ENCODE measurements at places on chromosomes 6 and 20. TPM values are rescaled to one million over a fixed set of nuclear protein-coding genes. Genes with fewer than 3 reads are reported as not detected.

Gene C6orf163
- 0.64 TPM for polyA plus RNA-seq

- no peak for DNase-seq
- H3K27ac ChIP-seq: no peak overlapping the region
- no peak overlapping the region for H3K4me3 ChIP-seq
- H3K27me3 ChIP-seq: no peaks in the 10 kb centered on the region
These were observed 542.3 kb upstream of the JARID2 start for GRCh38 chr6:14703586-14703985.

DNA sequence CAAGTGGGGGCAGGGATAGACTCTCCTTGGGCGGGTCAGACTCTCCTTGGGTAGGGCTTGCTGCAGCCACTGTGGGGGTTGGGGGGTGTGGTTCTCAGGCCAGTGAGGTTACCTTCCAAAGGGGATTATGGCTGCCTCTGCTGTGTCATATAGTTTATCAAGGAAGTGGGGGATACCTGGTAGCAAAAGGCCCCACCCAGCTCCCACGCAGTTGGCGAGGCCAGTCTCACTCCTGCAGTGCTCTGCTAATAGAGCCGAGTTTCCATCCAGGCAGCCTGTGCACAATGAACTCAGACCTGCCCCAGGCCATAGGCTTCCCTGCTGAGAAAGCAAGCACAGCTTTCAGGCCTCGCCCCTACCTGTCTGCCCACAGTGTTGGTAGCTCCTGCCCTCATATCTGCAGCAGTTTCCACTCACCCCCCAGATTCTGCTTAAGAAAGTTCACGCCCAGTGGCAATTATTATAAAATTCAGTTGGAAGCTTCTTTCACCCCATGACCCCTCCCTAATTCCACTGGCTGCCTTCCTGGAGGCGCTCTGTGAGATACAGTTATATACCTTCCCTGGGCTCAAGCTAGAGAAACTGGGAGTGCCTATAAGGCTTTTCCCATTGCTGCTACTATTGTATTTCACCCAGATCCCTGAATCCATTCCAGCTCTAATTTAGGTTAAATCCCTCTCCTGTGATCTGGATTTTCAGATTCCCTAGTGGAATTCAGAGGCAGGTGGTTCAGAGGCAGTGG is 56.1 kb downstream of the HDDC2 start:
- H3K4me3 ChIP-seq: no peak overlapping the region
- H3K27me3 ChIP-seq: no peaks in the 10 kb centered on the region
- no peak for DNase-seq
- no peak overlapping the region for H3K27ac ChIP-seq
- no peaks in the 10 kb centered on the region for H3K4me1 ChIP-seq

Gene LY6G5C
- 5.0 TPM for polyA plus RNA-seq

DNA sequence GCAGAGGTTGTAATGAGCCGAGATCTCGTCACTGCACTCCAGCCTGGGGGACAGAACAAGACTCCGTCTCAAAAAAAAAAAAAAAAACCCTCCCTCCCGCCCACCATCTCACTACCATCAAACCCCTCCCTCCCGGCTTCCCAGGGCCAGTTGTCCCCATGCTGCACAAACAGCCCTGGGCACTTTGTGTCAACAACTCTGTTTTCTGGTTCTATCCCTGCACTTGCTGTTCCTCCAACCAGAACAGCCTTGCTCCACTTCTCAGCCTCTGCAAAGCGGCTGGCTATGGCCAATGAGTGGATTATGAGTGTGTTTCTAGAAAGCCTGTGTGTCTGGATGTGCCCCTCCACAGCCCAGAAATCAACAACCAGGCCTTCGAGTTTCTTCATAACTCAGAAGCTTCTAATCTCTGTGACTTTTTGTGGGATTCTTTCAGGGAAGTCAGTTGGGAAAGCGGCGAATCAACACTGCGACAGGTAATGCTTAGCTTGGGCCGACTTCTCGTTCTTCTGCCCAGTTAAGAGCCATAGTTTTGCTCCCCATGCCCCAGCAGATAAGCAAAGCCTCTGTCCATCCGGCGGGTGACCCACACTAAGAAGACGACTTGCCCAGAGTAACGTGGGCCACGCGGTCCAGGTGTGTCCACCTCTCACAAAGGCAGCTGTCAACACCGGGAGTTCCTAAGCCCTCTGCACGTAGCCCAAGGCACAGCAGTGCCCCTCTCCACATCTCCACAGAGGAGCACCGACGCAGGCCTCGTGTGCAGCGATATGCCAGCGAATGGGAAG is 5.5 kb downstream of the ZBTB46 start:
- no peaks in the 10 kb centered on the region for H3K4me1 ChIP-seq
- peaks cover 17% of the 10 kb centered on the region for H3K27me3 ChIP-seq
- no peak overlapping the region for H3K4me3 ChIP-seq
- H3K27ac ChIP-seq: no peak overlapping the region
- H3K36me3 ChIP-seq: no peaks in the 10 kb centered on the region
- no peak for DNase-seq

DNA sequence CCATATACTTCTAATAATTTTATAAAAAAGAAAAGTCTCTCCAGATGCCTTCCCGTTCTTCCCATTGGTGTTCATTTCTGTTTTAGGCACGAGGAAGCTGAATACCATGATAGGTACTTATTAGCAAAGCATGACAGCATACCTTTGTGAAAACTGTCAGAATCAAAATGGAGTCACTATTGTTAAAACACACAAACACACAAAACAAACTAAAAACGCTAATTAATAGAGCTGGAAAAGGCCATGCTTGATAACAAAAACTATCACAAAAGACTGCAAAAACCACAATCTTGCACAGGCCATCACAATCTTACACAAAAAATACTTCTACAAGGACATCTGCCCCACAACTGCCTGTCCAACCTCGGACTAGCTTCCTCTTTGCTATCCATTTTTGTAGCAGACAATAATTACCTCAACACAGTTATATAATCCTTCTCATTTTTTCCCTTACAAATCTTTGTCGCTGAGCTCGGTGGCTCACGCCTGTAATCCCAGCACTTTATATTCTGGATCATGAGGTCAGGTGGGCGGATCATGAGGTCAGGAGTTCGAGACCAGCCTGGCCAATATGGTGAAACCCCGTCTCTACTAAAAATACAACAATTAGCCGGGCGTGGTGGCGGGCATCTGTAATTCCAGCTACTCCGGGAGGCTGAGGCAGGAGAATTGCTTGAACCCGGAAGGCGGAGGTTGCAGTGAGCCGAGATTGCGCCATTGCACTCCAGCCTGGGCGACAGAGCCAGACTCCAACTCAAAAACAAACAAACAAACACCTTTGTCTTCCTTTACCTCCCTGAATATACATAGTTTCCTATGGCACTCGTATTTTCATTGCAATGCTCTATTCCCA is 3.2 kb upstream of the ABT1 start:
- no peaks in the 10 kb centered on the region for H3K36me3 ChIP-seq
- no peak for DNase-seq
- peaks cover 6% of the 10 kb centered on the region for H3K4me1 ChIP-seq
- peaks cover 44% of the 10 kb centered on the region for H3K27me3 ChIP-seq
- no peak overlapping the region for H3K27ac ChIP-seq

- H3K27ac ChIP-seq: no peak overlapping the region
- no peaks in the 10 kb centered on the region for H3K36me3 ChIP-seq
- H3K4me3 ChIP-seq: no peak overlapping the region
- DNase-seq: no peak
- no peaks in the 10 kb centered on the region for H3K27me3 ChIP-seq
- no peaks in the 10 kb centered on the region for H3K4me1 ChIP-seq
These were observed 1.4 kb upstream of the DDX43 start for GRCh38 chr6:73393278-73393677.

Gene TRIM10
- 1.1 TPM for polyA plus RNA-seq

GRCh38 chr6:144921206-144921975 is 636.3 kb downstream of the UTRN start:
- H3K4me3 ChIP-seq: no peak overlapping the region
- no peaks in the 10 kb centered on the region for H3K4me1 ChIP-seq
- no peak overlapping the region for H3K27ac ChIP-seq
- no peaks in the 10 kb centered on the region for H3K27me3 ChIP-seq

GRCh38 chr20:34310481-34311117 is 7.4 kb upstream of the AHCY start:
- H3K27me3 ChIP-seq: no peaks in the 10 kb centered on the region
- H3K27ac ChIP-seq: peak overlapping the region; percentile 80
- H3K36me3 ChIP-seq: no peaks in the 10 kb centered on the region
- DNase-seq: peak; percentile 38

Gene ARMC2
- polyA plus RNA-seq: 4.8 TPM

GRCh38 chr6:116238083-116238482 is 15.8 kb downstream of the TSPYL4 start:
- H3K4me1 ChIP-seq: no peaks in the 10 kb centered on the region
- H3K27me3 ChIP-seq: no peaks in the 10 kb centered on the region
- no peak overlapping the region for H3K27ac ChIP-seq
- DNase-seq: no peak
- no peaks in the 10 kb centered on the region for H3K36me3 ChIP-seq
- H3K4me3 ChIP-seq: no peak overlapping the region

Gene RNF39
- polyA plus RNA-seq: 2.2 TPM

DNA sequence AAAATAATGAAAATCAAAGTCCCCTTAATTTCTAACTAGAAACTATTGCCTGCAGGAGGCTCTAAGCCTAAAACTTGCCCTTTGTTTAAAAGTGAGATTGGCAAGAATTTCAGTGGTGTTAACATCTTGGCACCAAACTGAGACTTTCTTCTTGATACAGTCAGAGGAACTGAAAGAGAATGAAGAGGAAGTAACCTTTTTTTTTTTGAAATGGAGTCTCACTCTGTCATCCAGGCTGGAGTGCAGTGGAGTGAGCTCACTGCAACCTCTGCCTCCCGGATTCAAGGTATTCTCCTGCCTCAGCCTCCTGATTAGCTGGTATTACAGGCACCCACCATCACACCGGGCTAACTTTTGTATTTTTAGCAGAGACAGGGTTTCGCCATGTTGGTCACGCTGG is 3.6 kb downstream of the DOP1A start:
- H3K27ac ChIP-seq: no peak overlapping the region
- DNase-seq: no peak
- H3K36me3 ChIP-seq: no peaks in the 10 kb centered on the region
- H3K4me3 ChIP-seq: no peak overlapping the region
- no peaks in the 10 kb centered on the region for H3K27me3 ChIP-seq

DNA sequence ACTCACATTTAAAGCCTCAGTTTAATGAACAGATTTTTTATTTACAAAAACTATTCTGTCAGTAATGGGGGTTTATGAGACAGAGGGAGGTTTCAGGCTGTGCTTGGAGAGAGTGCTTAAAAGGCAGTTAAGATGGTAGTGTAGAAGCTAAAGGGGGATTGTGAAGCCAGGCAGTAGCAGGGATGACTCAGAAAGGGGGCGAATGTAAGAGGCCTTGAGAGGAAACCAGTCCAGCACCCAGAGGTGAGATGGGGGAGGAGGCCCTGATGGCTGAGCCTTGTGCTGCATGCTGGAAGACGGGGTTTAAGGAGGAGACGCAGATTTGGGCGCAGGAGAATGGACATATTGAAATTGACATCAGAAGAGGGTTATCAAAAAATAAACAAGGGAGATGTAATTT is 6.6 kb upstream of the SERPINB9 start:
- H3K36me3 ChIP-seq: no peaks in the 10 kb centered on the region
- H3K4me3 ChIP-seq: no peak overlapping the region
- DNase-seq: no peak
- H3K4me1 ChIP-seq: peaks cover 3% of the 10 kb centered on the region
- H3K27me3 ChIP-seq: no peaks in the 10 kb centered on the region

GRCh38 chr6:56841381-56841749 is 113.5 kb upstream of the BEND6 start:
- peak overlapping the region; percentile 72 for H3K27ac ChIP-seq
- H3K36me3 ChIP-seq: no peaks in the 10 kb centered on the region
- no peak overlapping the region for H3K4me3 ChIP-seq
- no peak for DNase-seq
- H3K27me3 ChIP-seq: no peaks in the 10 kb centered on the region

GRCh38 chr6:143872201-143872600 is 7.9 kb downstream of the ZC2HC1B start:
- no peaks in the 10 kb centered on the region for H3K36me3 ChIP-seq
- no peak overlapping the region for H3K27ac ChIP-seq
- H3K27me3 ChIP-seq: no peaks in the 10 kb centered on the region
- no peak for DNase-seq
- H3K4me3 ChIP-seq: no peak overlapping the region
- H3K4me1 ChIP-seq: no peaks in the 10 kb centered on the region

DNA sequence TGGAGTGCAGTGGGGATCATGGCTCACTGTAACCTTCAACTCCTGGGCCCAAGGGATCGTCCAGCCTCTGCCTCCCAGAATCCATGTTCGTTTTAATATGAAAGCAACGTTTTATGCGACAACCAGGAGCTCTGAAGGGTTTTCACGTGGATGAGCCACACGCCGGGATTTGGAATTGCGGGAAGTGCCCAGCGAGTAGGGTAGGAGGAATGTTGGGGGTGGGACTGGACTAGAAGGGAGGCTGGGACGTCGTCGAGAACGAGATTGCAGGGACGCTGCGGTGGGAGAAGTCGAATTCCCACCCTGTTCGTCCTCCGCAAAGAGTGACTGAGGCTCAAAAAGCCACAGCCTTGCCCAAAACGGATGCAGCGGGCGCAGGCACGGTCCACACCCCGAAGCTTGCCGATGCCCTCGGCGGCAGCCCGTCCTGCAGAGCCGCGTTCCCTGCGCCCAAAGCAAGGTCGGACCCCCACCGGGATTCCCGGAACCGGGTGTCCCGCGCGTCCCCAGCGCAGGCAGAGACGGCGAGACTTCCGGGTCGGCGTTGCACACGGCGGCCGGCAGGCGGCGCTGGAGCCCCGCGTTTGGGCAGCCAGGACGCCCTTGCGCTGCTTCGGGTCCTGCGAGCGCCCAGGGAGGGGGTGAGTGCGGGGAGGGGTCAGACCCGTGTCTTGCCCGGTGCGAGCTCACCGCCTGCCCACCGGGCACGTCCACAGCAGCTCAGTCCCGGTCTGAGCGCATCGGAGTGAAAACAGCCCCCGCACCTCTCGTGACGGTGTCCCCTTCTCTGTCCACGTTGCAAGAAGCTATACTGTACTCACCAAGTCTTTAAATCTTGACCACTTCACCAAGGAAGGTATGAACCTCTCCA is 87.8 kb downstream of the DHX35 start:
- no peaks in the 10 kb centered on the region for H3K36me3 ChIP-seq
- H3K27ac ChIP-seq: peak overlapping the region; percentile 13
- DNase-seq: peak; percentile 86
- H3K4me3 ChIP-seq: peak overlapping the region; percentile 73

- H3K4me3 ChIP-seq: no peak overlapping the region
- H3K27ac ChIP-seq: no peak overlapping the region
- H3K27me3 ChIP-seq: peaks cover 10% of the 10 kb centered on the region
- DNase-seq: no peak
These were observed 5.7 kb downstream of the ELOVL4 start for GRCh38 chr6:79941489-79942151.

GRCh38 chr20:18005170-18005989 is 36.6 kb downstream of the MGME1 start:
- H3K27me3 ChIP-seq: no peaks in the 10 kb centered on the region
- peak overlapping the region; percentile 37 for H3K27ac ChIP-seq
- peak; percentile 28 for DNase-seq
- H3K4me3 ChIP-seq: no peak overlapping the region

Gene AVP
- 1.2 TPM for polyA plus RNA-seq

- no peaks in the 10 kb centered on the region for H3K4me1 ChIP-seq
- no peak for DNase-seq
- H3K4me3 ChIP-seq: no peak overlapping the region
- H3K27ac ChIP-seq: no peak overlapping the region
- no peaks in the 10 kb centered on the region for H3K27me3 ChIP-seq
These were observed 254.2 kb upstream of the HSF2 start for GRCh38 chr6:122145246-122145645.

Gene B4GALT5
- polyA plus RNA-seq: 12.9 TPM

Gene BPIFB4
- polyA plus RNA-seq: not detected

GRCh38 chr6:147825848-147826247 is 317.4 kb downstream of the SAMD5 start:
- no peaks in the 10 kb centered on the region for H3K27me3 ChIP-seq
- no peak for DNase-seq
- no peak overlapping the region for H3K27ac ChIP-seq
- H3K4me1 ChIP-seq: no peaks in the 10 kb centered on the region

GRCh38 chr6:41278699-41279405 is 7.6 kb downstream of the TREM1 start:
- H3K4me3 ChIP-seq: no peak overlapping the region
- H3K36me3 ChIP-seq: no peaks in the 10 kb centered on the region
- no peak overlapping the region for H3K27ac ChIP-seq

All from hepatocyte (in vitro differentiated cells).